Activated T-helper 1 cell treated with anti-CD3 and anti-CD28 coated beads, Interleukin-2, amount 50 U/mL, for 16 hours (primary cell): ENCODE measurements at places on chromosomes 12 and 14.

DNA sequence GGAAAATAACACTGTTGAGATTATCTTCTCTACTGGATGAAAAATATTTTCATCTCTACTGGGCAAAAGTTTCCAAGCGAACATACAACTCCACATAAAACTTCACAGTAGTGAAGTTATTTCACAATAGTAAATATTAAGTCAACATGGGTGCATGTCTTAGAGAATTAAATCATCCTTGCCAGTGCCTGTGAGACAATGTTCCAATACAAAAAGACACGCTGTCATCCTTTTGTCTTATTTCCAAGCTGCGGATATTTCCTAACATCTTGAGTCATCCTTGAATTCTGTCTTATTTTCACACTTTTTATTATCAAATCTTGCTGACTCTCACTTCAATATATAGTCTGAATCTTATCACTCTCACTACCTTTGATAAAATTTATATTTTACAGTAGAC lies 142.9 kb upstream of the KITLG start:
- no peak for DNase-seq

DNA sequence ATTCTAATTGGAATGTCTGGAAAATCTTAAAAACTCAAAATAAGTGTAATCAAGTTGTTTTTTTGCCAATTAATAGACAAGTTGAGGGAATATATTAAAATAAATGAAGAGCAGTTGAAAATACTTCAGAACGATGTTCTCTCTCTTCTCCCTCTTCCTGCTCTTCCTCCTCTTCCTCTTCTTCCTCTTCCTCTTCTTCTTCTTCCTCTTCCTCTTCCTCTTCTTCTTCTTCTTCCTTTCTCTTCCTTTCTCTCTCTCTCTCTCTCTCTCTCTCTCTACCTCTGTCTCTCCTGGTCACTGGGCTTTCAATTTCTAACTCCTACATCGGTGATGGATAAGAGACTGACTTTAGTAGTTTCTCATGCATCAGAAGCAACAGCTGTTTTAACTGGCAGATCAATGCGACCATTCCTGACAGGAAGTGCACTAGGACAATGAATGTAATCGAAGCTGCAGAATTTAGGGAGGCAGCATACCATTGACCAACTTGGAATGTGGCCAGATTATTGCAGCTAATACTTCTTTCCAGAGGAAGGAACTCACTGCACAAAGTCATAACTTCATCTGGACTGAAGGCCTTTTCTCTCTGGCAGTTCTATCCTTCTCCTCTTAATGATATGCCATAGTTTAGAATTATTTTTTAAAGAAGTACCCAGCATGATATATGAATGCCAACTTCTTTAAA lies 13.8 kb upstream of the TMTC2 start:
- DNase-seq: no peak

GRCh38 chr14:104249706-104250105 lies 111.3 kb downstream of the KIF26A start:
- no peak for DNase-seq

DNA sequence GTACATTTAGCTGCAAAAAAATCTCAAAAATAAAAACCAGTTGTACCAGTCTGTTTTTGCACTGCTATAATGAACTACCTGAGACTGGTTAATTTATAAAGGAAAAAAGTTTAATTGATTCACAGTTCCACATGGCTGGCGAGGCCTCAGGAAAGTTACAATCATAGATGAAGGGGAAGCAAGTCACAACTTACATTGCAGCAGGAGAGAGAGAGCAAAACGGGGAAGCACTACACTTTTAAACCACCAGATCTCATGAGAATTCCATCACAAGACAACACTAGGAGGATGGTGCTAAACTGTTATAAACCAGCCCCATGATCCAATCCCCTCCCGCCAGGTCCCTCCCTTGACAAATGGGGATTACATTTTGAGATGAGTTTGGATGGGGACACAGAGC lies 186.0 kb downstream of the TMTC3 start:
- no peak for DNase-seq

GRCh38 chr12:91380631-91381030 lies 198.0 kb upstream of the DCN start:
- DNase-seq: no peak

DNA sequence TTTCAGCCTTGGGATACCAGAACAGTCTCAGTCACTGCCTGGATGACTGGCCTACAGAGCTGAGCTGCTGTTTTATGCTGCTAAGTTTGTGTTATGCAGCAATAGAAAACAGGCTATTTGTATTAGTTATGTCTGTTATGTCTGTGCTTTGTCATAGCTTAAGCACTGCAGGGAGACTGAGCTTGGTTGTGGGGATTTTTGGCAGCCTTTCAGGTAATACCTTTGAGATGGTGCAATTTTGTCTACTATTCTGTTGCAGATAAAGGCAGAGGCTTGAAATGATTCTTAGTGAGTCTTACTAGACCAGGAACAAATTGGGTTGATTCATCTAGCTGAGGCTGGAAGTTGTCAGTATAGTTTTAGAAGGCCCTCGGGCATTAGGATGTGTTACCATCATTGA lies 201.3 kb upstream of the RBM19 start:
- DNase-seq: no peak
